ENCODE measurements at places on chromosomes 5 and 9.

DNA sequence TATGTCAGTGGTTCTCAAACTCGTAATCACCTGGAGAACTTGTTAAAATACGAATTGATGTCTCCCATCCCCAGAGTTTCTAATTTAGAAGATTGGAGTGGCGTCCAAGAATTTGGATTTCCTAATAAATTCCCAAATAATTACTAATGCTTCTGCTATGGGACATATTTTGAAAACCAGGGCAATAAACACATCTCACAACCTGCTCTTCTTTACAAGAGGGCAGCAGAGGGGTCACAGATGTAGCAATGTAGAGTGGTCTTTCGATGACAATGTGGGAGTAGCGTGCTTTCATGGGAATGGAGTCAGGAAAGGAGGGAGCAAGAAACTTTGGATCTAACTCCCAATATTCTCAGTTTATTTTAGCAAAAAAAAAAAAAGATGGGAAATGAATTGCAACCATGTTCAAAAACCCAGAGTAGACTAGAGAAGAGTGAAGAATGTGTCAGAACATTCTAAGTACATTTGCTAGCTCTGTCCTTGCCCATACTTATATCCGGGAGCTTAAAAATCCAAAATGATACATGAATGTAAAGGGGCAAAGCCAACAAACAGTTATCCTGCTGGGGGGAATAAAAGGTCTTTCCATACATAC lies 33.8 kb upstream of the ALDH1A1 start:
- no peak for DNase-seq

DNA sequence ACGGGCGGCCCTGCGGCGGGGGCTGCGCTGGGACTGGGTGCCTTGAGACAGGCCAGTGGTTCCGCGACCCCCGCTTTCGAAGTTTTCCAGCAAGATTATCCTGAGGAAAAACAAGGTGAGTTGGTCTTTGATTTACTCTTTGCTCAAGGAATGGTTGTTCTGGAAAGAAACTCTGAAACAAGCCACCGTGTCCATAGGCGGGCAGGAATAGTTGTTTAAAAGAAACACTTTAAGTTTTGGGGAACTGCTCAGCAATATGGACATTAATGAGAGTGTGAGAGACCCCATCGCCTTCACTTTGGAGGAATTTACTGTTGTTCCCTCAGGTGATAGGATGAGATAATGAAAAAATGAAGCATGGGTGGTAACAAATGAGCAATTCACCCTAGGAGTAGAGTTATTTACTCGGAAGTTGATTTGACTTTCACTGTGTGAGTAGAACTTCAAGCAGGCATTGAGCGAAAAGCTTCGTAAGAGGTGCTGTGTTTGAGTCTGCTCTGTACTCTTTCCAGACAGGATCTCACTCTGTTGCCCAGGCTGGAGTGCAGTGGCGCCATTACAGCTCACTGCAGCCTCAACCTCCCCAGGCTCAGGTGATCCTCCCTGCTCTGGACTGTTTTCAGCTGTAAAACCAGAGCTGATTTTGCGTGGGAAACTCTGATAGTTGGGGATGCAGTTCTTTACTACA lies 1.1 kb downstream of the DMRTA1 start:
- DNase-seq = no peak

DNA sequence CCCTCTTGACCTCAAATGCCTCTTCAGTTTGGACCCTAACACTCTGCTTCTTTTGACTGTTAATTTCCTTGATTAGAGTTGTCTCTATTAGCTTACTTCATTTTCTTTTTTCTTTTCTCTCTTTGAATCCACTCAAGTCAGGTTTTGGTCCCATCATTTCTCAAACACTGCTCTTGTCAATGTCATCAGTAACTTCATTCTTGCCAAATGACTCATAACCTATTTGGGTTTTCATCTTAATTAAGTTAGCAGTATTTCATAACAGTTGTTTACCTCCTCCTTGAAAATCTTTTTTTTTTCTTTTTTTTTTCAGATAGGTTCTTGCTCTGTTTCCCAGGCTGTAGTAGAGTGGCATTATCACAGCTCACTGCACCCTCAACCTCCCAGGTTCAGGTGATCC lies 119.6 kb downstream of the PARP8 start:
- DNase-seq = no peak

DNA sequence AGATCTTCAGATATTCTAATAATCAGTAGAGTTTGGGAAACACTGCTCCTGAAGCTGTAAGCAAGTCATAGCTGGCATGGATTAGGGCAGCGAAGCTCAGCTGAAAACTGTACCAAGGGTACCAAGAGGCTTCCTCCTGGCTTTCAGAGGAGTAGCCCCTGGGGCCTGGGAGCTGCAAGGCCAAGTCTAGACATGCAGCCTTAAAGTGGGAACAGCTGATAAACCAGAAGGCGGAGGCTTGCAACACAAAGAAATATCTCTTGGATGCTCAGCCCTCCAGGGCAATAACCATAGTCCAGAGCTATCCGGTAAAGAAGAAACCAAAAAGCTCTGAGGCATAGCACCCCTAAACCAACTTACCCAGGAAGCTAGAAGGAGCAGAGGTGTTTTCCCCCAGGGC lies 51.5 kb downstream of the MRPS30 start:
- no peak for DNase-seq

GRCh38 chr5:110884005-110884404 lies 145.2 kb downstream of the SLC25A46 start:
- DNase-seq = no peak

DNA sequence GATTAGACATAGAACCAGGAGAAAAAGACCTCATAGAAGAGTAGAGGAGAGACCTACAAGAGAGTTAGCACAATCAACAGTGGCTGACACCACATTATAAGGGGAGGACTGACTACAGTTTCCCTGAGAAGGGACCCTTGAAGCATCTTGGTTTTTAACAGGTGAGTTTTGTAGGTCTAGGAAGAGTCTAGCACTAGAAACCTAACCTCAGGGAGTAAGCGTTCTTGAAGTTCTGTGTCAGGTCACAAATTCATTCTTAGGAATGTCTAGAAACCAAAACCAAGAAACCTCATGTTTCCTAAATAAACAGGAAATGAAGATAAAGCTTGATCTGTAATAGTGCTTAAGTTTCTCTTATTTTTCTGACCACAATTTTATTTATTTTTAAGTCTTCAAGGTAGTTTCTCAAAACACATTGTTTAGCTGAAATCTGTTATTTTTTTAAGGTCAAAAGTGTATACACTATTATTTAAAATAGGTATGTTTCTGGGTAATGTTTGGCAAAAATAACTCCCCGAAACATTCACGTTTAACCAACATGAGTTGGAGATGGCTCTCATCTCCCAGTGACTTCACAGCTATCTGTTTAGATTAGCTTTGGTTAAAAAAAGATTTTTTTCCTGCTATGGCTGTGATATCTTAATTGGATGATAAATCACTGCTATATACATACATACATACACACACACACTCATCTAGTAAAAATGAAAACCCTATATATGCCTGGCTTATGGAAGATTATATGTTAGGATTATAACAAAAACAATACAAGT lies 37.1 kb downstream of the MAP3K1 start:
- DNase-seq = no peak

DNA sequence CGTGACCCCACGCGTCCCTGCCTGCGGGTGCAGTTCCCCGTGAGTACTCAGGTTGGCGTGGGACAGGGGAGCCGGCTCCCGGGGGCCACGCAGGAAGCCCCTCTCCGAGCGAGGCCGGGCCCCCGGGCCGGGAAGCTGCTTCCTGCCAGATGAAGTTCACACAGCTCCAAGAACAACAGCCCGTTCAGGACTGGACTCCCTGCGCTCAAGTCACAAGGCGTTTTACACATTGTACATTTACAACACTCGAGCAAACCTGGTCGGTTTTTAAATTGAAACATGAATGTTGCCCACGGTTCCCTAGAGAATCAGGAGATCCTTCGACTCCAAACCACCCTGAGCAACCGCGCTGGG lies 22.4 kb downstream of the SLC9A3 start:
- no peak for DNase-seq

DNA sequence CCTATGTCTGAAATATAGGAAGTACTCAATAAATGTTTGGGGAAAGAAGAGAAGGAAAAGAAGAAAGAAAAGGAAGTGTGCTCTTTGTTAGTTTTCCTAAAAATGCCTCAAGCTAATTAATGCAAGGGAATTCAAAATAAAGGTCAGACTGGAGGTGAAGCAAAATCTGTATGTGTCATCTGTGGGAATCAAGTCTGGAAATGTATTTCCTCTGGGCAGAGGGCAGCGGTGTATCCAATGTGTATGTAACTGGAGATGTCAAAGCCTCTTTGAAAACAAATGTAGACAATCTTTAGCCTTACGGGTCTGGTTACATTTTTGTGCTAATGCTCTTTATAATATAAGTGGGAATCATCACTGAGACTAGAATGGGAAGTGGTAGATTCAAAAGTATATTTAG lies 471.4 kb downstream of the MAN2A1 start:
- DNase-seq = no peak

- DNase-seq = no peak
Measured at GRCh38 chr5:152472083-152472482, 67.0 kb upstream of the NMUR2 start.

DNA sequence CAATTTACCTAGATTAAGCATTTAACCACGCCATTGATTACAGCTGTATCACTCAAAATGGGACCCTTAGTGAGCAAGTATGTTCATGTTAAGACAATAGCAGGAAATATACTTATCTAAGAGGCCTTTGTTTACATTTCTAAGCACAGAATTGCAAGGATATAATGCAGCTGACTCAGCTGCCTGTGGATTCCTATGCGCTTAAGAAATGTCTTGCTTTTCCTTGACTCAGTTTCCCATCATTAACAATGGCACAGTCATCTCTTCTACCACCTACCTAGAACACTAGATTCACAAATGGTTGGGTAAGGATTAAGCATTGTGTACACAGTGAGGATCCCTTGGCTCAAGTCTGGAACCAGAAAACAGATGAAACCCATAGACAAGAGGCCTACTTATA lies 163.8 kb downstream of the TSSK1B start:
- no peak for DNase-seq

GRCh38 chr5:58153255-58153654 lies 306.6 kb downstream of the PLK2 start:
- no peak for DNase-seq

- peak; percentile 96 for DNase-seq
Measured at GRCh38 chr5:74640954-74641734, 616 bp upstream of the ENC1 start.

DNA sequence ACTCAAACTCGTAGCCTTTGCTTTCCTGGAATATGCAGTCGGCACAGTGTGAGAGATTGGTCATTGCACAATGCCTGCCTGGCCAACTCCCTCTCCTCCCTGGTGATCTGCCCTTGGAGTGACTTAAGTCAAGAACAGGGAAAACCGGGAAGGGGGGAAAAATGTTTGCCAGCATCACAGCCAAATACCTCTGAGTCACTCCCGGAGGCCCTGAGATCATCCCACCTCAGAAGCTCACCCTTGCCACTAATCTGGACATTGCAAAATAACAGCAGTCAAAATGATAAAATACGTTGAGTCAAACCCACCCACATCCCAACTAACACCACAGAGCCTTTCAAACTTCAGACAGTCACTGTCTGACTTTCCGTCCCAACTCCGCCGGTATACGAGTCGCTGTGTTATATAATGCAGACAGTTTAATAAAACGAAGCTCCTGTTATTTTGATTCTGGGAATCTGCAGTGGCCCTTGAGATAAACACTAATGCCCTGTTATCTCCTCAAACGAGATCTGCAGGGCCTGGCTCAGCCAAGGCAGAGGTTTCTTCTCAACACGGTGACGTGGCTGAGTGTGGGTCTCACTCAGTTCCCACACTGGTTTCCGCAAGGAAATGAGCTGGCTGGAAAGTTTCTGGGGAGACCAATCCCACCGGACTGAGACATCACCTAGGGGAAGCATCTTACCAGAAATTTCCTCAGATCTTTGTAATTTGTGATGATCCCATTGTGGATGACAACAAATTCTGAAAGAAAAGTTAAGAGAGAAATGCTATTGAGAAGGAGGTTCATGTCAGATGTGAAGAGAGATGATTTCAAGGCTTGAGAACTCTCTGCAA lies 22.1 kb downstream of the GFPT2 start:
- no peak for DNase-seq

DNA sequence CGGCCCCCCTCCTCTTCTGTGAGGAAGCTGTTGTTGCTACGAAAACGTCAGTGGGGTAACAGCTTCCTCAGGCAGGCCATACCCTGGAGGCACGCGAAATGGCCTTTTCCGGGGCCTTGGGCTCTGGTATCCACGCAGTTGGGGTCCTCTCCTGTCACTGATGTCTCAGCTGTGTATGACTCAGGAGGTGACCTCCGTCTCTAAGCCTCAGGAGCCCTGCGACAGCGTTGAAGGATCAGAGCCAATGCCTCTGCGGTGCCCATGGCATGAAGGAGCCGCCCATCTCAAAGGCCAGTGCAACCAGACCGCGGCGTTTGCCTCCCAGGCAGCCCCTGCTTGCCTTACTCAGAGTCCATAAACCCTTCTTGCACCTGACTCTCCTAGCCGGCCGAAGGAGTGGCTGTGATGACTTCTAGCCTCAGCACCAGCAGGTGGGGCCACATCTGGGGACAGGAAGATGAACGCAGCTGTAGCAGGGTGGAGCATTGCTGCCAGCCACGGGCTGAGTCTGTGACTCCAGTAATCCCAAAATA lies 1.0 kb upstream of the MXD3 start:
- DNase-seq = peak; percentile 77

DNA sequence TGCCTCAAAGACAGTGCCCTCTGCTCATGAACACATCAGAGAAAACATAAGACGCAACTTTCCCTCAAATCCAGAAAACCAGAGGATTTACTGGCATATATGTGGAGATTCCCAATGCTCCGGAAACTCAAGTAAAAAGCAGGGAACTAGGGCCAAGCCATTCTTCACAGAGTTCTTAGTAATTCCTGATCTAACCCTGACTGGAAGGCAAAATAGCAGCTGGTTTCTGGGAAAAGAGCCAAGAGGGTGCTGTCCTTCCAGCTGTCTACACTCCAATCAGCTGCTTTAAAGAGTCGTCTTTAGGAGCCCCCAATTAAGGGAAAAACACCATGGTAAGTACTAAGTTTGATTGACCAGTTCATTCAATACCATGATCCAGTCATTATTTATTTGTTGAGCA lies 49.6 kb downstream of the GNA14 start:
- no peak for DNase-seq

DNA sequence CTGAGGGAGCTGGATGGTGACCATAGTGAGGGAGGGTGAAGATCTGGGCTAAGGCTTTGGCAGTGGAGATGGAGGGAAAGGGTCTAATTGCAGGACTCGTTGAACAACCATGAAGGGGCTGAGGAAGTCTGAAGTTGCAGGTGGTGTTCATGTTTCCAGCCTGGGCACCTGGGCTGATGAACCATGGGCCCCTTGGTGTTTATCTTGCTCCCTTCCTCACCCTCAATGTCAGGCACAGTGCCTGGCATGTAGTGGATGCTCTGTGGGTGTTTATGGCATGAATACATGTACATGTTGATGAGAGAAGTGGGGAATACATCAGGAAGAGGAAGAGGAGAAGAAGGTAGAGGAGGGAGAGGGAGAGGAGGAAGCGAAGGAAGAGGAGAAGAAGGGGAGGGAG lies 31.3 kb upstream of the COL15A1 start:
- DNase-seq = no peak
